HFFc6 (cell line): ENCODE measurements at places on chromosomes 16 and 17. TPM values are rescaled to one million over a fixed set of nuclear protein-coding genes. Genes with fewer than 3 reads are reported as not detected.

- peaks cover 26% of the 10 kb centered on the region for H3K36me3 ChIP-seq
- H3K4me1 ChIP-seq = no peaks in the 10 kb centered on the region
- DNase-seq = no peak
- no peaks in the 10 kb centered on the region; the same call in none of the 2 replicates for H3K27me3 ChIP-seq
- H3K27ac ChIP-seq = no peak overlapping the region
Measured at GRCh38 chr17:76404256-76404655, 19.8 kb downstream of the SPHK1 start.

GRCh38 chr17:62704381-62704971, 77.0 kb downstream of the MRC2 start:
- H3K27ac ChIP-seq = peak overlapping the region; percentile 83
- H3K27me3 ChIP-seq = peaks cover 7% of the 10 kb centered on the region
- peak overlapping the region; percentile 90 for H3K4me3 ChIP-seq
- peaks cover 39% of the 10 kb centered on the region for H3K4me1 ChIP-seq
- peak; percentile 22 for DNase-seq

DNA sequence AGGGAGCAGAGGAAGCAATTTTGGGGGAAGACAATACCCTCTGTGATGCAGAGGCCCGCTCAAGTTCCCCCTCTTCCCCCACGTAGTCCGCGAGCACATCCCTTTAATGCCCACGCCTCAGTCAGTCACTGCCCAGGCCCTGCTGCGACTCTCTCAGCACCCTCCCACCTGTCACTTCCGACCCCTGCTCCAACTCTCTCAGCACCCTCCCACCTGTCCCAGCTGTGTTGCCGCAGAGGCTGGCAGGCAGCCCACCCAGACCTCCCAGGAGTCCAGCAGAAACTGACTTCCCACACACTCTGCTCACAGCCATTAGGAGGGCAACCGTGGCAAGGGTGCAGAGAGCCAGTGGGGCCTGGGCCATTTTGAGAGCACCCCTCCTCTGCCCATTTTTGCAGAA, 92.7 kb downstream of the WSCD1 start:
- H3K4me1 ChIP-seq = no peaks in the 10 kb centered on the region
- H3K27me3 ChIP-seq = peaks cover 14% of the 10 kb centered on the region
- no peak overlapping the region for H3K27ac ChIP-seq
- DNase-seq = no peak

DNA sequence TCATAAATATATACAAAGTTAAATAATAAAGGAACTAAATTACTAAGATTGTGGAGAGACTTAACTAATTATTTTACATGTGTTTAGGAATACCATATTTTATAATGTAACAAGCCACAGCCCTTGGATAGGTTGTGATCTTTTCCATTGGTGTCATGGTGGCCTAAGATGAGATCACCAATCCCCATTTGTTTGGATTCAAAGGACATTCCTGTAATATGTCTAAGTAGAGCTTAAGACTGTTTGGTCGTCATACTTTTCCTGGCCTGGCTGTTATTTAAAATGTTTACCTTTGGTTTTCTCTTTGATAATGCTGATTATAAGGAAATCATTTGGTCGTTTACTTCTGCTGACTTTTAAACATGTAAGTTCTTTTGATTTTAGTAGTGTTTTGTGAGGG, 118.1 kb downstream of the NLK start:
- H3K4me3 ChIP-seq = no peak overlapping the region
- DNase-seq = no peak
- peaks cover 19% of the 10 kb centered on the region for H3K36me3 ChIP-seq
- H3K27ac ChIP-seq = no peak overlapping the region; the same call in 1 of the 2 replicates
- no peaks in the 10 kb centered on the region for H3K27me3 ChIP-seq
- H3K4me1 ChIP-seq = peaks cover 10% of the 10 kb centered on the region; the same call in 1 of the 2 replicates

- peaks cover 3% of the 10 kb centered on the region; the same call in 1 of the 2 replicates for H3K27me3 ChIP-seq
- H3K27ac ChIP-seq = no peak overlapping the region
- no peak for DNase-seq
- no peak overlapping the region for H3K4me3 ChIP-seq
- H3K36me3 ChIP-seq = no peaks in the 10 kb centered on the region
Measured at GRCh38 chr16:9860876-9861275, 321.4 kb downstream of the GRIN2A start.

GRCh38 chr16:81553814-81554675, 109.4 kb downstream of the CMIP start:
- H3K36me3 ChIP-seq = 0 out of 2 replicates have a peak, but pooled peaks cover 8% of the 10 kb centered on the region
- peaks cover 59% of the 10 kb centered on the region for H3K4me1 ChIP-seq
- H3K27me3 ChIP-seq = peaks cover 7% of the 10 kb centered on the region
- no peak overlapping the region for H3K27ac ChIP-seq
- no peak for DNase-seq
- H3K4me3 ChIP-seq = no peak overlapping the region

SCARF1 gene
- 0.15 to 0.39 TPM (median 0.30 TPM) in 3 replicates for total RNA-seq

NPIPA2 gene
- total RNA-seq = 1.4 to 2.0 TPM (median 1.4 TPM) in 3 replicates

ARL5C gene
- not detected in 3 replicates for total RNA-seq

- no peaks in the 10 kb centered on the region for H3K27me3 ChIP-seq
- no peaks in the 10 kb centered on the region for H3K36me3 ChIP-seq
- H3K27ac ChIP-seq = peak overlapping the region; percentile 81; the same call in 1 of the 2 replicates
- no peak for DNase-seq
- peaks cover 32% of the 10 kb centered on the region for H3K4me1 ChIP-seq
Measured at GRCh38 chr17:4834681-4835020, 1.5 kb downstream of the MINK1 start.

- H3K4me1 ChIP-seq = peaks cover 55% of the 10 kb centered on the region
- H3K4me3 ChIP-seq = no peak overlapping the region
- H3K36me3 ChIP-seq = peaks cover 9% of the 10 kb centered on the region; the same call in 1 of the 2 replicates
- H3K27me3 ChIP-seq = 0 out of 2 replicates have a peak, but pooled peaks cover 5% of the 10 kb centered on the region
- peak overlapping the region; percentile 52; the same call in 1 of the 2 replicates for H3K27ac ChIP-seq
Measured at GRCh38 chr17:73286863-73287296, 24.9 kb downstream of the CDC42EP4 start.
